ENCODE measurements at places on chromosomes 16 and 17.

DNA sequence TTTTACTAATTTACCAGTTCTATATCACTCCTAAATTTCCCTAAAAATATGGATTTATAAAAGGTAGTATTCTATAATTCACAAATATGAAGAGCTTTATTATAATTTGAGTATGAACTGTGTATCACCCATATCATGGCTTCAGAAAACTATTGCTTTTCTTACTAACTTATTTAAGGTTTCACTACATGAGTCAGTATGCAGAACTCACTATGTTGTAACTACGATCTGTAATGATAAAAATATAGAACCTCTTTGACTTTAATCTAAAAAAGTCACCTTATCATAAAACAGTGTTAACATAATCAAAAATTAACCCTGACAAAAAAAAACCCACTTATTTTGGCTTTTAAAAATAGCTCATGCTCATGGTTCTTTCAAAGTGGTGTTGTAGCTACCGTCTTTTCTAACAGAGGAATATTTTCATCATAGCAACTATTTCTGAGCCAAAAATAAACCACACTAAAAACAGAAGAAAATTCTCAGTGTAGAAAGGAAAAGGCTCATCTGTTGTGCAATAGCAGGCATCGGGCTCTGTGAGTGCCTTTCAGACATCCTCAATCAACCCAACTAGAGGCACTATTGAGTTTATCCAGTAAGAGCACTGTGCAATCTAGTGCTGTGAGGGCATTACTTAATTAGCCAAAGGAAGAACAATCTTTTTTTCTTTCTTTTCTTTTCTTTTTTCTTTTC lies 42.1 kb downstream of the ITGAM start:
- no peak for DNase-seq

DNA sequence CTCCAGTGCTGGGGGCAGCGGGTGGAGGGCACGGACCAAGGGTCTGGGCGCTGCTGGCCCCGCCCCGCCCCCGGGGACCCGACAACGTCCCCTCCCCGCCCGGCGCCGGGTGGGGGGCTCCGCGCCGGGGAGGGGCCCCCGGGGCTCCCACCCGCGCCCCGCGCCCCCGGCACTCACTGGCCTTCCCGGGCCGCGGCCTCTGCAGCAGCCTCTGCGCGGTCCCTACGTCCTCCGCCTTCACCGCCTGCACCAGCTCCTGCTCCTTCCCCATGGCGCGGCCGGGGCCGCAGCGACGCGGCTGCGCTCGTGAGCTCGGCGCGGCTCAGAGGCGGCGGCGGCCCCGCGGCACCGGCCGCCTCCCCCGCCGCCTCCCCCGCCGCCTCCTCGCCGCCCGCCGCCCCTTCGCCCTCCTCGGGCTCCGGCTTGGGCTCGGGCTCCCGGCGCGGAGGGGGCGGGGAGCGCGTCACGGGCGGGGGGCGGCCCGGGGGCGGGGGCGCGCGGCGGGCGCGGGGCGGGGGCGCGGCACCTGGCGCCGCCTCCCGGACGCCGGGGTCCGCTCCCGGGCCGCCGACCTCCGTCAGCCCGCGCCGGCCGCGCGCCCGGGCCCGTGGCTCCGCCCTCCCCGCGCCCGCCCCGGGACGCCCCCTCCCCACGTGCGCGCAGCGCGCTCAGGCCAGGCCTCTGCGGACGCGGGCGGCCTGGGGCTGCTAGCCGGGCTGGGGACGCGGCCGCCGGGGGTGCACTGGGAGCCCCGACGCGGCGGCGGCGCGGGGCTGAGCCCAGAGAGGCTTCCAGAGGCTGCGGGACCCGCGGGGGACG lies at the start of gene CASKIN1:
Gene CASKIN1 (minus strand): TSS at position 444 of the 819 bp plus-strand sequence. CDS start 173 bp downstream, at position 271.
- DNase-seq, result peak; percentile 50

DNA sequence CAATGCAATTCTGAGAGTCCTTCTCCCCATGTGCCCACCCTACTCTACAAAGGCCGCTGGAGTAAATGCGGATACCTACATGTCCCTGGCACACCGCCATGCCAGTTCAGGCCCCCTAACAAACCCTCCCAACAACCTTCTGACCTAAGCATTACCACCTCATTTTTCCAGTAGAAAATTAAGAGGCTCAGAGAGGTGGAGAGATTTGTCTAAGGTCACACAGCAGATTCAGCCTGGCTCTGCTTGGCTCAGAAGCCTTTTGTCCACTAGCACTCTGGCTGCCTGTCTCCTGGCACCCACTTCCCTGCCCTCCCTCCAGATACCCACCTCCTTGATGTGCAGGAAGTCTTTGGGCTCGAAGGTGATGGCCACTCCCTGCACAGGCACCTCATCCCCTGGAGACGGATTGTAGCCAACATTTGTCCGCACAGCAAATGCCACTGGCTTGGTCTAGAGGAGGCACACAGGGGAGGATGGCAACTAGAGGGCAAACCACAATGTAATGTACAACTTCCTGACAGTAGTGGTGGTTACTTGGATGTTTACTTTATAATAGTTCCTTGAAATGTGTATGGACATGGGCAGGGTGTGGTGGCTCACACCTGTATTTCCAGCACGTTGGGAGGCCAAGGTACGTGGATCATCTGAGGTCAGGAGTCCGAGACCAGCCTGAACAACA lies 10.2 kb downstream of the CACNB1 start:
- no peak for DNase-seq

GRCh38 chr17:31556969-31557645 lies 165.6 kb downstream of the RAB11FIP4 start:
- no peak for DNase-seq

DNA sequence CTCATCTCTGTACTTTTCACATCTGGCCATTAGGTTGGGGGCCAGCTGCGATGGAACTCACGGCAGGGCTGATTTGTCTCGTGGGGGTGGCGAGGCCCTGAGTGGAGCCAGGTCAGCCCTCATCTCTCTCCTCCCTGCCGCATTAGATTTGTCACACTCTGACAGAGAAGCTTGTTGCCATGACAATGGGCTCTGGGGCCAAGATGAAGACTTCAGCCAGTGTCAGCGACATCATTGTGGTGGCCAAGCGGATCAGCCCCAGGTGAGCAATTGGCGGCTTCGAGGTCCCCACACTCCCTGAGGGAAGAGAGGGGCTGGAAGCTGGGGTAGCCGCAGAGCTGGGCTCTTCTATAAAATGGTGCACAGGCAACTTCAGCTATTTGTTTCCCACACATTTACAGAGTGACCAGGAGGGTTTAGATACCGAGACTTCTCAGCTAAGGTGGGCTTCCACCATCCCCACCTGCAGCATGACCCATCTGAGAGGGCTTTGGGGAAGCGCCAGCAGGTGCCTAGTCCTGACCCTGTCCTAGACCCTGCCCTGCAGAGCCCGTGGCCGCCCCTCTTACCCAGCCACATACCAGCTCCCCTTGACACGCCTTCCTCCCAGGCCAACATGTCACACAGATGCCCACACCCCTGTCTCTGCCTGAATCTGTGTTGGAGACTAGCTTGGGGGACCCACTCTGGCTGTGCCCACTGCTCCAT lies 8.4 kb downstream of the TMEM98 start:
- DNase-seq, result no peak

- DNase-seq, result no peak
Observed at GRCh38 chr17:65749479-65749878, 188.0 kb upstream of the AXIN2 start.

DNA sequence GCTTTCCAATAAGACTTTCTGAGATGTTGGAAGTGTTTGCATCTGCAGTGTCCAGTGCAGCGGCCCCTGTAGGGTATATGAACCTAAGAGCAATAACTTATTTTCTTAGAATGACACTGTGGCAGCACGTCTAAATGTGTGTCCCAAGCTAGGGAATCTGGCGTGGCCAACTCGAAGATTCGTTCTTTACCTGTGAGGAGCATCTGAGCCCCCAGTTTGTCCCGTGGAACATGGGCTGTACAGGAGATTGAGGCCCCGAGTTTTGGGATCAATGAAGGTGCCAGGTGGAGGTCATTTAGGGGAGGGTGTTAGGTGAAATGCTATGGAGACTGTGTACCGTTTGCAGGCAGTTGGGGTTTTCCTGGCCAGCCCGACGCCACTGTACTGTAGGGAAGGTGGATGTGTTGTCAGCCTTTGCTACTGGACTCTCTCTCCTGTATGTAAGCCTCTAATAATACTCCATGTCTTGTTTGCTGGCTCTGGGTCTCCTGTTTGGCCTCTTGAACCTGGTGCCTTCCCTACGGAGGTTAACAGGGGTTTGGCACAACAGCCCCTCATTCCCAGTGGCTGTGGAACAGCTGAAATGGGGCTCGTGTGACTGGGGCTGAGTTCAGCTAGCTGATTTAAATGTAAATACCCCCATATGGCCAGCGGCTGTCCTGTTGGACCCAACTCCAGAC lies 45.5 kb upstream of the SDK2 start:
- no peak for DNase-seq

DNA sequence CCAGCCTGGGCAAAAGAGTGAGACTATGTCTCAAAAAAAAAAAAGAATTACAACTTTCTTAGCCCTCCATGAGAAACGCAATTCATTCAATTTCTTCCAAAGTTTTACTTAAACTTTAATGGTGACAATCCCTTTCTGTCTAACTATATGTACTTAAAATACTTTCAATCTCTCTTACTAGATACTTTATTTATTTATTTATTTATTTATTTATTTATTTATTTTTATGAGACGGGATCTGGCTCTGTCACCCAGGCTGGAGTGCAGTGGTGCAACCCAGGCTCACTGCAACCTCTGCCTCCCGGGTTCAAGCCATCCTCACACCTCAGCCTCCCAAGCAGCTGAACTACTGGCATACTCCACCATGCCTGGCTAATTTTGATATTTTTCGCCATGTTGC lies 108.1 kb downstream of the SPAG9 start:
- DNase-seq, result no peak

DNA sequence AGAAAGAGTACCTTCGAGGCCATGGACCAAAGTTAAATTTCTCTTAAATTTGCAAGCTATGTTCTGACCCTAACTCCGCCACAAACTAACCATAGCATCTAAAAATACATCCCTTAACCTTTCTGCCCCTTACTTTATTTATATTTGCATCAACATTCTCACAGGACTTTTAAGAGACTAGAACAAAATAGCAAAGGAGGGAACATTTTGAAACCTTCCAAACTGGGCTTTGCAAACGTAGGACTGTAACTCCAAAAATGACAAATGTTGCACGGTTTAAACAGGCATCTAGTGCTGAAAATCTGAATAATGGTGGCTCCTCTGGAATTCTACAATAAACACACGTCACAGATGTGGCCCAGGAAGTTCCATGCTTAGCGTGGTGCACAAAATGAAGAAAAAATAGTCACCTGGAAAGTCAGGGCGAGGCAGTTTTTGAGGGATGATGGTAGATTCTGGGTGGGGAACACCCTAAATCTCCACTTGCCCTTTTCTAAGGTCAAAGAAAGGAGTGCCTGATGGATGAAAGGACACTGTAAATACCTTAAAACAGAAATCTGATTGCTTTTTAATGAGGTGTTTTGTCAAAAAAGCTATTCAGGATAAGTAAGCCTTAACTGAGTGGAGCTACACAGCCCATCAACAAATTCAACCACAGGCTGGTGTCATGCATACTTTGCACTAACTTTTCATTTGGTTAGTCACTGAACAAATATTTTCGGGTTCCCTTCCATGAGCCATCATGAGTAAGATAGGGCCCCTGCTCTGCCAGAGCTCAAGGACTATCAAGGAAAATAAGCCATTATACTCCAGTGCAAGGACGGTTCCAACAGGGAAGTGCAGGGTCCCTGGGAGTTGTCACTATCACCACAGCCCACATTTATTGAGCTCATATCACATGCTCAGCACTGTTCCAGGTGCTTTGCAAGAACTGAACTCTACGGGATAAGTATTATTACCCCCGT lies 21.2 kb downstream of the ARHGAP17 start:
- DNase-seq, result no peak

DNA sequence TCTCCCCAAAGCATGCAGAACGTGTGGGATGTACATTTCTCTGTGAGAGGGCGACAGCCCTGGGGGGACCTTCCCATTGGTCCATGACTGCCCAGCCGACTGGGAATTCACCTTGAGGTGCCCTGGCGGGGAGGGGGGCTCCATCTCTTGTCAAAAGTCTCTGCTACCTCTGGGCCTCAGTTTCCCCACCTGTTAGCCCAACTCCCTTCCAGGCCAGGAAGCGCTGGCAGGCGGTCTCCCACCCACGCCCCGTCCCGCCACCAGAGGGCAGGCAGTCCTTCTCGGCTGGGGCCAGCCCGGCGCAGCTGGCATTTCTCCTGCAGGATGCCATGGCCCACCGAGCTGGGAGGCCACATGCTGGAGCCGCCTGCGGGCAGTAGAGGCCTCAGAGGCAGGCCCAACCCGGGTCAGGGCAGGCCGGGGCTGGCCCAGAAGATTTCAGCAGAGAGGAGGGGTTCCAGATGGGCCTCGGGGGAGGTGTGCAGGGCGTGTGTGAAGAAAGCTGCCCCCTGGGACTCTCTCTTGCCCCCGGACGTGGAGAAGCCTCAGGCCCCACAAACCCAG lies 16.6 kb downstream of the CD7 start:
- DNase-seq, result peak; percentile 73

DNA sequence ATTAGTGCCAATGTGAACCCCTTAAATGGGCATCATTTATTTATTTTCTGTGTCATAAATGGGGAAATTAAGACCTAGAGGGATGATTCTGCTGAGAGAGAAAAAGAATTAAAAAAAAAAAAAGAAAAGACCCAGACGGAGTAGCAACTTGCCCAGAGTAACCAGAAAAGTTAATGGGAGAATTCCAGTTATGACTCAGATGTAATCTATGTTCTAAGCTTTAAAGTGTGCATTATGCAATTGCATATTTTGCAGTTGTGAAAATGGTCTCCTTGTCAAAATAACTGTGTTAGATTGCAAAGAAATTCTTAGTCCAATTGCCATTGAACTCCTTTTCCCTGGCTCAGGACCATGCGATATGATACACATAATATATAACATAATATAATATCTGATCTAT lies 38.6 kb upstream of the TBX2 start:
- DNase-seq, result no peak

GRCh38 chr17:71975331-71975801 lies 145.5 kb upstream of the SOX9 start:
- DNase-seq, result no peak

GRCh38 chr16:11561454-11561805 lies 25.3 kb downstream of the LITAF start:
- DNase-seq, result no peak

DNA sequence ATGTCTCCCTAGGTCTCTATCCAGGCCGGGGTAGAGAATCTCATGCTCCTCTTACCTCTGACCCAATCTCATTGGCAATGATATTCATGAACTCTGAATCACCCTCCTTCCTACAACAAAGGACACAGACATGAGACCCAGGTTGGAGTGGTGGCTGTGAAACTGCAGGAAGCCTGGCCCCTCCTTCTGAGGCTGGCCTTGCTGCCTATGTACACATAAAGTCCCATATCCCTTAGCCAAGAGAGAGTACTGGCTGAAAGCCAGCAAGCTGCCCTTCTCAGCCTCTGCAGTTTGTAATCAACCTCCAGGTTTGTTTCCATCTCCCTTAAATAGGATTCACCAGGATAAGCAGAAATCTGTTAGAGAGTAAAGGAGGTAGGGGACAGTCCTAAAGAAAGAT lies 10.6 kb downstream of the AARSD1 start:
- no peak for DNase-seq

GRCh38 chr16:4690946-4691665 lies 2.3 kb upstream of the NUDT16L1 start:
- DNase-seq, result no peak

Data from HEK293T (cell line).